ENCODE measurements at places on chromosomes 16 and 17. TPM values are rescaled to one million over a fixed set of nuclear protein-coding genes. Genes with fewer than 3 reads are reported as not detected.

HP gene
- total RNA-seq, result 170 TPM

MEOX1 gene
- 2.9 TPM for total RNA-seq

DNA sequence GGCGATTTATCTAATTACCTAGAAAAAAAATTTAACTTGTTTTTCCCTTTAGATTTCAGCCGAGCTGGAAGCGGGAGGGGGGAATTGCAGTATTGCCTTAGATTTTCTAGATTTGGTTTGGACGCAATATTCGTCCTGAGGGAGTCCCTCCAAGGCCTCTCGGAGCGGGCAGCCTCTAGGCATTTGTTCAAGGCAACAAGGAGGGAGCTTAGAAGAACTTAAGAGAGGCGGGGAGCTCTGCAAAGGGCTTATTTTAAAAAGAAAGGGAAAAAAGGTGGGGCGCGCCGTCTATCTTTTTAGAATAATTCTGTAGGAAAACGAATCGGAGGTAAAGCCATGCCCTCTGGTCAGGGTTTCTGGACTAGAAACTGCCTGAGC is 407 bp upstream of the TMEM94 start:
- peak overlapping the region; percentile 89 for H3K4me3 ChIP-seq
- peak; percentile 70 for DNase-seq
- H3K36me3 ChIP-seq, result no peaks in the 10 kb centered on the region
- peaks cover 35% of the 10 kb centered on the region for H3K4me1 ChIP-seq
- peak overlapping the region; percentile 78 for H3K27ac ChIP-seq

LHX1 gene
- total RNA-seq, result not detected

CEP20 gene
- total RNA-seq, result 45.1 TPM

TMEM98 gene
- 30.4 TPM for total RNA-seq

TM4SF5 gene
- total RNA-seq, result not detected

DNA sequence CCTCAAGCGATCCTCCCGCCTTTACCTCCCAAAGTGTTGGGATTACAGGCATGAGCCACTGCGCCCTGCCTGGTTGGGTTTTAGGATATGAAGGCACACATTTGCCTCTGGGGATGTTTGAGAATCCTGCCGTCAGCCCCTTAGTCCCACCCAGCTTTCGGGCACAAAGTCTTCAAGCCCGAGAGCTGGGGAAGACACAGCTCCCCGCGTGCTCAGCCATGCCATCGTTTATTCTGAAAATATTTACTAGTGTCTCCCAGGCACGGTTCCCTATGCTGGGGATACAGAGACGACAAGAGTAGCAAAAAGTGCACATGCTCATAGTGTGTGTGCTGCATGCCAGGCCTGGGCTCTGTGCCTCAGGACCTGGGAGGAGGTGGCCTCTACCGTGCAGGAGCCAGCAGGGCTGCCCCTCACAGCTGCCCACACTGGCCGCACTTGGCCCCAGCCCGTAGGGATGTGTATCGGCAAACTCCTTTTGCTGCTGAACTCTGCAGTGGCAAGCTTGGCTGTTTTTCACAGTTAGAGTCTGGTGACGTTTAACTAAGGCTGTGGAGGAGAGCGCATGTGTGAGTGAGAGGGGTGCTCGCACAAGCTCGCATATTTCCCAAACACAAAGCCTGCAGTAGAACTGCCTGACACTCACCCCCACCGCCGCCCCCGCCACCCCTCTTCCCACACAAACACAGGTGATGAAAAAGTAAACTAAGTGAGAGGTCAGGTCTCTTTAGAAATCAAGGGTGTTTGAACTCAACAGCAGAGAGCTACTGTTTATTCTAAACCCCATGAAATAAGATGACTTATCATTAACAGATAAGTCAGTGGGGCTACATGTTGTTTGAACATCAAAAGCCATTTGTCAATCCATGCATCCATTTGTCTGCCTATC is 266.4 kb downstream of the MRTFB start:
- H3K4me1 ChIP-seq, result peaks cover 15% of the 10 kb centered on the region
- H3K27ac ChIP-seq, result no peak overlapping the region
- no peaks in the 10 kb centered on the region for H3K36me3 ChIP-seq

HCRT gene
- not detected for total RNA-seq

GRCh38 chr17:37098910-37099664 is 150.3 kb downstream of the AATF start:
- DNase-seq, result no peak
- H3K36me3 ChIP-seq, result peaks cover 38% of the 10 kb centered on the region
- no peaks in the 10 kb centered on the region for H3K4me1 ChIP-seq
- no peak overlapping the region for H3K27ac ChIP-seq
- H3K27me3 ChIP-seq, result no peaks in the 10 kb centered on the region

DNA sequence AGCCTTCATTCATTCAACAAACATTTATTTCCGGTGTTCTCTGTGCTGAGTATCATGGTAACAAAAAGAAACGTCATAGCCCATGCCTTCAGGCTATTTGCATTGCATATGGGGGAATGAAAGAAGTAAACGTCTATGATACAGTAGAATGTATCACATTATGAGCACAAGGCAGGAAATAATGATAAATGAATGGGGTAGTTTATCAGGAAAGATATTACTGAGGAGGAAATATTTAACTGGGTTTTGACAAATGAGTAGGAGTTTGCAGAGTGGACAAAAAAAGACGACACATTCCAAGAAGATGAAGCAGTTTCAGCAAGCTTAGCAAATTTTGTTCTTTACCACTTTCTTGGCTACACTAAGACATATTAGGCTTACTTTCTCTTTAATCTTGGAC is 1.3 kb upstream of the KRTAP4-7 start:
- H3K4me1 ChIP-seq, result no peaks in the 10 kb centered on the region
- H3K27me3 ChIP-seq, result no peaks in the 10 kb centered on the region
- no peak for DNase-seq

- H3K36me3 ChIP-seq, result no peaks in the 10 kb centered on the region
- no peak overlapping the region for H3K27ac ChIP-seq
- H3K27me3 ChIP-seq, result peaks cover 2% of the 10 kb centered on the region
- no peak overlapping the region for H3K4me3 ChIP-seq
- DNase-seq, result no peak
- H3K4me1 ChIP-seq, result no peaks in the 10 kb centered on the region
These were observed 50.8 kb upstream of the KLHDC4 start for GRCh38 chr16:87816507-87817100.

DNA sequence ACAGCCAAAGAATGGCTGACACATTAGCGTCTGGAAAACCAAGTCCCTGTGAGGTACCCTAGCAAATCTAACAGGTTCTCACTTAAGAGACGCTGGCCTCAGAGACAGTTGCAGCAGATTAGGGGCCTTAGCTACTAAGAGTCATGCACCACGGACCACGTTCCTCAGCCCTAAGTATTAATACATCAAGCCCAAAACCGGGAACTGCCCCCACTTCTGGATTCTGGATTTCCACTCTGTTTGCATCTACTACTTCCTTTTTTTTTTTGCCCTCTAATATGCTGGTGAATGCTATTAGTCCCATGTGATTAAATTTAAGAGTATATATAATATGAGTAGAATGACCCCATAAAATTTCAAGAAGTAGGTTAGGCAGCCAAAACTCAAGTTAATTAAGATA is 775 bp upstream of the TERB1 start:
- H3K36me3 ChIP-seq, result peaks cover 62% of the 10 kb centered on the region
- no peaks in the 10 kb centered on the region for H3K4me1 ChIP-seq
- no peak overlapping the region for H3K27ac ChIP-seq

- H3K27ac ChIP-seq, result no peak overlapping the region
- DNase-seq, result no peak
- H3K4me1 ChIP-seq, result no peaks in the 10 kb centered on the region
- H3K4me3 ChIP-seq, result no peak overlapping the region
- H3K36me3 ChIP-seq, result no peaks in the 10 kb centered on the region
These were observed 23.5 kb upstream of the MAP2K6 start for GRCh38 chr17:69390795-69391501.

GRCh38 chr17:21196126-21196525 is 17.8 kb downstream of the TMEM11 start:
- peaks cover 75% of the 10 kb centered on the region for H3K4me1 ChIP-seq
- no peak for DNase-seq
- peaks cover 21% of the 10 kb centered on the region for H3K36me3 ChIP-seq
- H3K4me3 ChIP-seq, result no peak overlapping the region

NUFIP2 gene
- 31.0 TPM for total RNA-seq

DNA sequence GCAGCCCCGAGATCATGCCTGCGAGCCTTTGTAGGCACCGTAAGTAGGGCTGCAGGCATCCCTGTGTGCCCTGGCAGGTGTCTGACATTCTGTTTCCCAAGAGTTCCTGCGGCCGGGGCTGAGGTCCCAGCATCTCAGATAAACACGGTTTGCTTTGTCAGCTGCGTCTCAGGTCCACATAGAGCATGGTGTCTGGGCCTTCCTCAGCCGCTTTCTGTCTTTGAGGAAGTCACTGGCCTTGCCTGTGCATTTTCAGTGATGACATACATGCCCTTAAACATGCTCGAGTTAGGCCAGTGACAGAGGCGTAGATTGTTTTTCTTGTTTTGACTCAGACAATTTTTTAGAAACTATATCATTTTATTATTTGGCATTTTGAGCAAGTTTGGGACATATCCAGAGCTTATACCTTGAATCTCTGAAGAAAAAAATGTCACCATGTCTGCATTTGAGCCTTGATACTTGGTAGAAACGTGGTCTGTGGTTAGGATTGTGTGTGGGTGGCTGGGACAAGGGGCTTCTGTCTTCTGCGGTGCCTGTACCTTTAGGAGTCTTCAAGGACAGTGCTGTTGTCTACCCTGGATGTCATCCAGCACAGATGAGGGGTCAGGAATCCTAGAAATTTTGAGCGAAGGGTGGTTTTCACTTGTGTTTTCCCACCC is 105.8 kb downstream of the SNX29 start:
- no peak for DNase-seq
- H3K4me3 ChIP-seq, result no peak overlapping the region
- peaks cover under 1% of the 10 kb centered on the region for H3K4me1 ChIP-seq
- H3K27ac ChIP-seq, result no peak overlapping the region
- H3K27me3 ChIP-seq, result no peaks in the 10 kb centered on the region

STH gene
- total RNA-seq, result not detected

DNA sequence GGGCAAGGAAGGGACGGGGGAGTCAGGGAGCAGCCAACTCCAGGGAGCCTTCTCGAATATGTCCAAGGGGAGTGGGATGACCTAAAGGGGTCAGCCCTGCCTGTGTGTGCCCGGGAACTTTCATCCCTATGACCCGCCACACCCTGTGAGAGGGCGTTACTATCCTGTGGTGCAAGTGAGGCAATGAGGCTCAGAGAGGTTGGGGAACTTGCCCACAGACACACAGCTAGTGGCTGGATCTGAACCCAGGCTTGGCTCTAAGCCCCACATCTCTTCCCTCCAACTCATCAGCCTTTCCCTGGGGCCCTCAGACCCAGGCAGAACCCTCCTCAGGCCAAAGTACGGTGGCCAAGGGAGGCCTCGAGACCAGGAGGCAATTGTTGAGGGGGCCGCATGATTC is 23.2 kb downstream of the JUP start:
- no peaks in the 10 kb centered on the region for H3K27me3 ChIP-seq
- H3K4me1 ChIP-seq, result no peaks in the 10 kb centered on the region
- no peak for DNase-seq

DNA sequence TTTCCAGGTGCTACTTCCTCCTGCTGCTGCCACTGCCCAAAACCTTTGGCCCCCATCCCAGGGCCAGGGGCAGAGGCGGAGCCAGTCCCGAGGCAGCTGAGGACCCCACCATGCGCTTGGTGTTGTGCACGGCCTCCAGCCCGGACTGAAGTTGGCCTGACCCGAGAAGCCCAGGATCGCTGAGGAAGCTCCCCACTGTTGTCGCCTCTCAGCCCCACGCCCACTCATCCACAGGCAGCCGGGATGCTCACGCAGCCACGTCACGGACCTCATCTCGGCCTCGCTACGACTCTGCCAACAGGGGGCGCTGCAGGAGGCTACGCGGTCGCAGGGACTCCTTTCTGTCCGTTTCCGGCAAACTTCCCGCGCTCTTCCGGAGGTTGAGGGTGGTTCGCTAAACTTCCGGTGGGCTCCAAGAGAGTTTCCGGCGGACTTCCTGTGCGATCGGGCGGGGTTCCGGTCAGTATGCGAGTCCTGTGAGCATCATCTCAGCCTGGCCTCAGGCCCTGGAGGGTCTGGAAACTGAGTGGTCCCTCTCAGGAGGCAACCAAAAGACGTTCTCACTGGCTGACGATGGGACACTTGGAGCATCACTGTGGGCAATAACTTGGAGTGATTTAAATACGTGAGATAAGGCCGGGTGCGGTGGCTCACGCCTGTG is 12.4 kb downstream of the ZG16B start:
- no peak overlapping the region for H3K27ac ChIP-seq
- peaks cover 10% of the 10 kb centered on the region for H3K4me1 ChIP-seq
- DNase-seq, result peak; percentile 76
- peak overlapping the region; percentile 26 for H3K4me3 ChIP-seq
- peaks cover 15% of the 10 kb centered on the region for H3K27me3 ChIP-seq
- H3K36me3 ChIP-seq, result no peaks in the 10 kb centered on the region

- no peak for DNase-seq
- no peak overlapping the region for H3K27ac ChIP-seq
- peaks cover 34% of the 10 kb centered on the region for H3K4me1 ChIP-seq
These were observed 11.9 kb downstream of the PLXDC1 start for GRCh38 chr17:39139561-39139960.

DNA sequence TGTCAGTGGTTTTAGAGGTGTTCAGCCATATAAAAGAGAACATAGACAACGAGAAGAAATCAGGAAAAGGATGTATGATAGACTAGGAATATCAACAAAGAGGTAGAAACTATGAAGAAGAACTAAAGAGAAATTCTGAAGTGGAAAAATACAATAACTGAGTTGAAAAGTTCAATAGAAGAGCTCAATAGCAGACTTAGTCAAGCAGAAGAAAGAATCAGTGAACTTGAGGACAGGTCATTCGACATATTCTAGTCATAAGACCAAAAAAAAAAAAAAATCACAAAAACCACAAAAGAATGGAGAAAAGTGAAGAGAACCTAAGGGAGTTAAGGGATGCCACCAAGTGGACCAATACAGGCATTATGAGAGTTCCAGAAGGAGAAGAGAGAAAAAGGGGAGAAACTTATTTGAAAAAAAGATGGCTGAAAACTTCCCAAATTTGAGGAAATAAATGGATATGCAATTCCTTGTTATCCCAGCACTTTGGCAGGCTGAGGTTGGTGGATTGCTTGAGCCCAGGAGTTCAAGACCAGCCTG is 321.2 kb downstream of the ABCC12 start:
- H3K4me1 ChIP-seq, result no peaks in the 10 kb centered on the region
- H3K27me3 ChIP-seq, result no peaks in the 10 kb centered on the region
- H3K27ac ChIP-seq, result no peak overlapping the region
- H3K36me3 ChIP-seq, result no peaks in the 10 kb centered on the region

EXOC3L1 gene
- total RNA-seq, result 0.45 TPM

NRN1L gene
- 4.7 TPM for total RNA-seq

DNA sequence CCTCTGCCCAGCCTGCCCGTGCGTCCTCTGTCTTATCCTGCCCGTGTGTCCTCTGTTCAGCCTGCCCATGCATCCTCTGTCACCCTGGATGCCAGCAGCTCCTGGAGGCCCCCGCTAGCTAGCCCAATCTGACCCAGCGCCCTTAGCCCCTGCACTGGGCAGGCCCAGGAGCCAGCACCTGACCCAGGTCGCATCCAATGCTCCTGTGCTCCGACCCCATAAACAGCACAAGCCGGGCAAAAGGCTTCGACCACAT is 13.1 kb downstream of the CDH15 start:
- no peaks in the 10 kb centered on the region for H3K4me1 ChIP-seq
- no peak overlapping the region for H3K27ac ChIP-seq
- no peak for DNase-seq
- no peak overlapping the region for H3K4me3 ChIP-seq

GRCh38 chr17:13646969-13647542 is 45.3 kb upstream of the HS3ST3A1 start:
- H3K36me3 ChIP-seq, result no peaks in the 10 kb centered on the region
- H3K27me3 ChIP-seq, result no peaks in the 10 kb centered on the region
- H3K4me1 ChIP-seq, result no peaks in the 10 kb centered on the region
- H3K27ac ChIP-seq, result no peak overlapping the region
- no peak overlapping the region for H3K4me3 ChIP-seq
- no peak for DNase-seq

IRX6 gene
- 6.1 TPM for total RNA-seq

All from suprapubic skin (tissue), 4 donors.